ENCODE measurements at places on chromosomes 3 and 15. TPM values are rescaled to one million over a fixed set of nuclear protein-coding genes. Genes with fewer than 3 reads are reported as not detected.

DNA sequence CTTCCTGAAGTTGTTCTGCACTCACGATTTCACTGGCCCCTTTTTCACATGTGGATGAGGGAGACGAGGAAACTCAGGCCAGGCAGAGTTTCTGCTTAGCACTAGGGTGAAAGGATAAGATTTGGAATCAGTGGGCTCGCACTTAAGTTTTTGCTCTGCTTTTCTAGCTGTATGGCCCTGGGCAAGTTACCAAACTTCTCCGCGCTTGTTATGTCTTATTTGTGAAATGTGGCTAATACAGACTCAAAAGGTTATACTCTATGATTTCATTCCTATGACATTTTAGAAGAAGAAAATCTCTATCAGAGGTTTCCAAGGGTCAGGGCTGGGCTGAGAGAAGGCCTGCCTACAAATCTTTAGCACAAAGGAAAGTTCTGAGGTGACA is 191.9 kb upstream of the LRIG1 start:
- no peaks in the 10 kb centered on the region for H3K4me1 ChIP-seq
- H3K36me3 ChIP-seq: no peaks in the 10 kb centered on the region
- H3K27me3 ChIP-seq: no peaks in the 10 kb centered on the region
- H3K27ac ChIP-seq: no peak overlapping the region

- no peaks in the 10 kb centered on the region for H3K4me1 ChIP-seq
- no peak for DNase-seq
- H3K27ac ChIP-seq: no peak overlapping the region
- H3K36me3 ChIP-seq: no peaks in the 10 kb centered on the region
- no peak overlapping the region for H3K4me3 ChIP-seq
These were observed 14.6 kb upstream of the SEC62 start for GRCh38 chr3:169952045-169952444.

Gene SLC22A14
- 0.20 TPM for total RNA-seq

Gene TBC1D5
- 74.6 TPM for total RNA-seq

DNA sequence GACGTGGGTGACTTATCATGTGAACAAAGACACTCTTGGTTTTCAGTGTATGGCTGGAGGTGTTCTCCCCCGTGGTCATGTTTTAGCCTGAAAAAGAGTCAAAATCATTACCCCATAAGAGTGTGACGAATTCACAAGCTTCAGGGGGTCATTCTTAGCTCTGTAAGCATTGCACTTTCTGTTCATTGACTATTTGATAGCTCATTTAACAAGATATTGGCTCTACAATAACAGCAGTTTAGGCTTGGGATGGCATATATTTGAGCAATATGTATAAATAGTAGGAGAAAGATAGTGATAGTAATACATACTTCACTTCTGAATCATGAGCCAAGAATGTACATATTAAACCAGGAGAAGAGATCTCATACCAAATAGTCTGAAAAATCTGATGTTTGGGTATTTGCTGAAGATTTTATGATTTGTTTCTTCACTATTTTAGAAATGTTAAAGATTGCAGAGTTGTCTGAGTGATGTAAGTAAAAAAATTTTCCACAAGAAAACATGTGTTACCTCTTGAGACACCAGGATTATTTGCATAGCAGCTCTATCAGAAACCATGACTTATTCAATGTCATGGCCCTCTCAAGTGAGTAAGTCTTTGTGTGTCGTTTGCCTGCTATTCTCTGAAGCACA is 996.0 kb downstream of the OTOL1 start:
- H3K36me3 ChIP-seq: no peaks in the 10 kb centered on the region
- DNase-seq: no peak
- no peaks in the 10 kb centered on the region for H3K27me3 ChIP-seq

DNA sequence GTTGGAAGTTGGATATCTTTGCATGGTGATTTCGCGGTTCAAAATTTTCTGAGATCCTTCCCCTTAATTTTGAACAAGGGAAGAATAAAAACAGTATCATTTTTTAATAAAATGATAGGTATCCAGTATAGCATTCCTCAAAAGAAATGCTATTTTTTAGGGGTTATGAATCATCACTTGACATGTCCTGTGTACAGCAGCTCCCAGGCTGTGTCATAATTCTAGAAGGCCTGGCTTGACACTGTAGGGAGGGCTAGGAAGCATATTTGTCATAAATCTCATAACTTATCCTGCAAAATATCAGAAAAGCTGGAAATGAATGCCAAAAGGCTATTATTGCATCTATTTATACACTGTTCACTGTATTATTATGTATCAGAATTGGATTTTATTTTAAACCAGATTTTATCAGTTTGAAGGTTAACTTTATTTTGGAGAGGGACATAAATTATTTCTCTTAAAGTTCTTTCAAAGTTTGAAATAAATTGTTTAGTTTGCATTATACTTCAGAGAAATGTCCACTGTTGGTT is 539.1 kb upstream of the ROBO2 start:
- H3K36me3 ChIP-seq: no peaks in the 10 kb centered on the region
- no peak for DNase-seq
- no peak overlapping the region for H3K4me3 ChIP-seq
- H3K4me1 ChIP-seq: peaks cover 3% of the 10 kb centered on the region

Gene PLSCR4
- total RNA-seq: 84.1 TPM

DNA sequence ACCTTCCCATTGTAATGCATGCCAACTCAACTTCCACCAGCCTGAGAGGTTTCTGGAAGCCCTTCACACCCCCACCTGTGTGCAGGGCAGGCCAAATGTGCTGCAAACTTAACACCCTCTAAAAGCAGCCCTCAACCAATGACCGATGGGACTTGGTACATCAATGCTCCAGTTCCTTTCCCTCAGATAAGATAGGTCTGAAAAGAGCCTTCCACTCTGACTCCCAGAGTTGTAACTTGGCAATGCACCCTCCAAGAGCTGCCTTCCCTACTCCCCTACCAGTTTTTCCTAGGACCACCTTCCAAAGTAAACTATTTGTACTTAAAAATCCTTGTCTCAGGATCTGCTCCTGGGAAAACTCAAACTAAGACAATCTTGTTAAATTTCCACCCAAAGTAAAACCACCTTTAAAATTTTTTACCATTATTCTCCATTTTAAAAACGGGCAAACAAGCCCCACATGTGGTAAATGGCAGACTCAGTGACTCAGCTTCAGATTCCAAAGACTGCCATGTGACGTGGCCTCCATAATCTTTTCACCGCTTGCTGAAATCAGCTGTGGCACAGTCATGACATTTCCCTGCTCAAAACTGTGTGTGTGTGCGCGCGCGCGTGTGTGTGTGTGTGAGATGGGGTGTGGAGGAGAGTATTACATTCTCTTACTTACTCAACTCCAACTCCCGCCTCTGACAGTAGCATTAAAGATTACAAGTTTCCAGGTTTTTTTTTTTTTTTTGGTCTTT is 17.2 kb downstream of the RASGRP1 start:
- no peaks in the 10 kb centered on the region for H3K27me3 ChIP-seq
- H3K36me3 ChIP-seq: no peaks in the 10 kb centered on the region
- DNase-seq: no peak

- no peaks in the 10 kb centered on the region for H3K27me3 ChIP-seq
- DNase-seq: no peak
- H3K4me1 ChIP-seq: no peaks in the 10 kb centered on the region
- no peak overlapping the region for H3K4me3 ChIP-seq
These were observed 344.0 kb upstream of the RARB start for GRCh38 chr3:25084016-25084415.

Gene GOLGA8G
- not detected for total RNA-seq

Gene DPPA4
- total RNA-seq: not detected

DNA sequence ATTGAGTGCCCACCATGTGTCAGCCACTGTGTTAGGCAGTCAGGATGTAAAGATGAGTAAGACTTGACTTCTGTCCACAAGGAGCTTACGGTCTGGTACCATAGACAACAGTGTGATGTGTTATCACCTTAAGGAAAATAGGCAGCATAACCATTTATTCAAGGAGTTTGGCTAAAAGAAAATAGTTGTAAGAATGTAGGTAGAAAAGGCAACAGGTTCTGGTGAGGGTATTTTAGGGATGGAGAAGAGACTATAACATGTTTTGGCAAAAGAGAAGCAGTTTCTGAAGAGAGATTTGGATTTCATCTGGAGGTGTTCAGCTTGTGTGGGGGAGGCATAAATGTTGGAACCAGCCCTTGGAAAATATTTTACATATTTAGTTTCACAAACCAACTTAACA is 121.9 kb downstream of the HCN4 start:
- no peak overlapping the region for H3K4me3 ChIP-seq
- no peaks in the 10 kb centered on the region for H3K27me3 ChIP-seq
- DNase-seq: no peak
- H3K36me3 ChIP-seq: peaks cover 16% of the 10 kb centered on the region
- no peak overlapping the region for H3K27ac ChIP-seq

Gene WNT5A
- 24.5 TPM for total RNA-seq

DNA sequence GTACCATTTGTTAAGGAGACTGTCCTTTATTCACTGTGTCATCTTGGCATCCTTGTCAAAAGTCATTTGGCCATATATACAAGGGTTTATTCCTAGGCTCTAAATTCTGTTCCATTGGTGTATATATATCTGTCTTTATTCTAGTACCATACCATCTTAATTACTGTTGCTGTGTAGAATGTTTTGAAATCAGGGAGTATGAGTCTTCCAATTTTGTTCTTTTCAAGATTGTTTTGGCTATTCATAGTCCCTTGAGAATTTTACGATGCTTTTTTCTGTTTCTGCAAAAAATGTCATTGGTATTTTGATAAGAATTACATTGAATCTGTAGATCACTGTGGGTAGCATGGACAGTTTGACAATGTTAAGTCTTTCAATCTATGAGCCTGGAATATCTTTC is 28.7 kb downstream of the PFN2 start:
- H3K4me1 ChIP-seq: no peaks in the 10 kb centered on the region
- no peak overlapping the region for H3K27ac ChIP-seq
- no peak overlapping the region for H3K4me3 ChIP-seq
- no peak for DNase-seq

GRCh38 chr3:143419611-143420010 is 300.0 kb downstream of the CHST2 start:
- no peaks in the 10 kb centered on the region for H3K36me3 ChIP-seq
- no peaks in the 10 kb centered on the region for H3K27me3 ChIP-seq
- H3K27ac ChIP-seq: no peak overlapping the region

Gene LMAN1L
- total RNA-seq: not detected

All from upper lobe of right lung (tissue), 1 donor.